CD4-positive, alpha-beta T cell treated with Interferon alpha-2 for 1 hour (primary cell): ENCODE measurements at places on chromosomes 3 and 15.
A peak's percentile ranks its signal among the peaks of the same experiment; 100 is the strongest.

DNA sequence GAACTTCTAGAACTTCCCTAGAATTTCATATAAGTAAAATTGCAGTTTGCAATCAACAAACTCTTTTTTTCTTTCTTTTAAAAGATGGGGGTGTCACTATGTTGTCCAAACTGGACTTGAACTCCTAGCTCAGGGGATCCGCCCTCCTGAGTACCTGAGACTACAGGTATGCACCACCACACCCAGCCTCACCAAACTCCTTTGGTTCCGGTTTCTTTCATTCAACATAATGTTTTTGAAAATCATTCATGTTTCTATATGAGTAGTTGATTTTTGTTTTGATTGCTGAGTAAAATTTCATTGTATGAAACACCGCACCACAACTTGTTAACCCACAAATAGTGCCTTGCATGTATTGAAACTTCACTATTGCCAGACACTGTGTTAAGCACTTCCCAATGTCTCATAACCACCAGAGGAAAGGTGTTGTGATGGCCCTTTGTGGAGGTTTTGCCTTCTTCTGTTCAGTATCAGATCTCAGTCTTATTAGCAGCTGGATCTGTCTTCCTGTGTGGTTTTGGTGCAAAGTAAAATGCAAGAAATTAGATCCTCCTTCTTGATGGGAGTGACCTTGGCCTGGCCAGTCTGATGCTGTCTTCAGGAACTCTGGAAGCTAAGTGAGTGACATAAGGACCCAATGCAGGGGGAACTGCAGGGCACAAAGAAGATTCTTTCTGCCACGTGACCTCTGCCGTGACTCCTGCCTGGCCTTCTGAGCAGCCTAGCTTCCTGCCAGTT, 78.8 kb upstream of the UBE2E1 start:
- no peak for DNase-seq

DNA sequence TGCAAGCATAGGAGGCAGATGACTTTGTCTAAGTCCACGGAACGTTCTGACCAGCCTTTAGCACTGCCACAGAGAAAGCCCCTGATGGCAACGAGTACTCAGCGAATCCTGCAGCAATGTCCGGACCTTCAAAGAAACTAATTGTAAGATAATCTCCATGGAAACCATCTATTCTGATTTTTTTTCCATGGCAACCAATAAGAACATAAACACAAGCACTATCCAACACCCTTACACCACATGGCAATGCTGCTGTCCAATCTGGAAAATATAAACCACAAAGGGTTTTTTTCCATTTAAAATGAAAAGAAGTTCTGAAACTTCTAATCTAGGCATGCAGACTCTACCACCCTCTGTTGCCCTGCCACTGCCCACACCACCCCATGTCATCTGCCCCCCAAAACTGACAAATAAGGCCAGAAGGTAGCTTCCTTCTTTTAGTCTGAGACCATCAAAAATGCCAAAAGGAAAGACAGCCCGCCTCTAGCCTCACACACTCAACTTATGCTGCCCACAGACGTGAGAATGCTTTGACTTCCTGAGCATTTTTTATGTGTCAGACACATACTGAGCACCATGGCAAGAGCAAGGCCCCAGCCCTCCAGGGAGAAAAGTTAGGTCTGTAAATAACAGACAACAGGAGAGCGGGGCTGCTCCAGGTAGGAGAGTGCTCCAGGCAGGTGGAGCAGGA, 44.5 kb downstream of the POC1A start:
- no peak for DNase-seq

- DNase-seq, result no peak
Observed at GRCh38 chr3:25064681-25065080, 363.4 kb upstream of the RARB start.

- DNase-seq, result no peak
Observed at GRCh38 chr15:57263520-57263919, 112.8 kb upstream of the CGNL1 start.

DNA sequence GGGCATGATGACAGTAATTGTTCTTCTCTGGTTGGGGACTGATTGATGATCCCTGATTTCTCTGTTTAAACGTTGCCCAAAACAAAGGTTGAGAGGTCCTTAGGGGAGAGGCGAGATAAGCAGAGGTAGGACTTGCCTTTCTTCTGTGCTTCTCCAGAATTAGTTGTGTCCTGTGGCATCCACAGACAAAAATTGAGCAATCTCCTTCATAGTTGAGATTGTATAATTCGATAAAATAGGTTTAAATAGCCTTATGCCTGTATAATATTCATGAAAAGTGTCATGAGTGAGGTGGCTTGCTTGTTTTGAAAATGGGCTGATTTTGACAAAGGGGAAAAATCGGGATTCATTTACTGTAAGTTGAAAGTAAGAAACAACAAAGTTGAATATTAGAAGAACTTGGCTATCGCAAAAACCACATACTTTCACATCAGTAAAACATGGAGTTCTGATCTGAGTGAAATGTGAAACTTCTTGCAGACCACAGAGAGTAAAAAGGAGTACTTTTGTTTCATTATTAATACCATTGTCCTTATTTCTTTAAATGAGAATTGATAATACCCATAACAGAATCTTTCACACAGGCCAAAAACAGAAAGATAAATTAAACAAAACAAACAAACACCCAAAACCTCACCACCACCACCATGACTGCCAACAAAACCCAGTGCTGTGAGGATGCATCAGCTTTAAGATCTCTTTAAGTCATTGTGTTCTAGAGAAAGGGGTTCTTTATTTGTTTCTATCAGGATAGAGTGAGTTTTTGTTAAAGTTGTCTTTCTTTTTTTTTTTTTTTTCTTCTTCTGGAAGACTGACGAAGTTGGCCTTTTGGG, 155.7 kb downstream of the LPP start:
- DNase-seq, result peak; percentile 19

DNA sequence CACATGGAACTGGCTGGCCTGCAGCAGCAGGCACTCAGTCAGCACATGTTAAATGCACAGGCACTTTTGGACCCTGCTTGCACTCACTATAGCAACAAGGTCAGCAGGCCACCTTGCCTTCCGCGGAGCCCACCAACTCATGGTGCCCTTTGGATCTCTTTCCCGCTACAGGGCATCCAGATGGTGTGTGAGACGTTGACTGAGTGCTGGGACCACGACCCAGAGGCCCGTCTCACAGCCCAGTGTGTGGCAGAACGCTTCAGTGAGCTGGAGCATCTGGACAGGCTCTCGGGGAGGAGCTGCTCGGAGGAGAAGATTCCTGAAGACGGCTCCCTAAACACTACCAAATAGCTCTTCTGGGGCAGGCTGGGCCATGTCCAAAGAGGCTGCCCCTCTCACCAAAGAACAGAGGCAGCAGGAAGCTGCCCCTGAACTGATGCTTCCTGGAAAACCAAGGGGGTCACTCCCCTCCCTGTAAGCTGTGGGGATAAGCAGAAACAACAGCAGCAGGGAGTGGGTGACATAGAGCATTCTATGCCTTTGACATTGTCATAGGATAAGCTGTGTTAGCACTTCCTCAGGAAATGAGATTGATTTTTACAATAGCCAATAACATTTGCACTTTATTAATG, 85.0 kb downstream of the TGFBR2 start:
- no peak for DNase-seq

DNA sequence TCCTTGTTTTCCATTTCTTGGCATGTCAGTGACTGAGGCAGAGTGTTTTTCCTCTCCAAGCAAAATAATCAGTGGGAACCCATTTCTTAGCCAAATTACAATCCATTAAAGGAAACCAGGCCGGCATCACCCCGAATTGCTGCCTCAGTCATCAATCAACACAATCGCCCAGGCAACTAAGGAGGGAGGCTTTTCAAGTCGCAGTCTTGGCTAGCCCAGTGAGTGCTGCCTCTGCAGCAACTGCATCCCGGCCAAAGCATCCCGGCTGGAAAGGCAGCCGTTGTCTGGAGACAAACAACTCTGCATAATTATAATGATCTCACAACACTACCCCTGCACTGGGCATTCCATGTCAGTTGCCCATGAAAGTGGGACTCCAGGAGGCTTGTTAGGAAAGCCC, 213.5 kb upstream of the PRICKLE2 start:
- DNase-seq, result no peak

DNA sequence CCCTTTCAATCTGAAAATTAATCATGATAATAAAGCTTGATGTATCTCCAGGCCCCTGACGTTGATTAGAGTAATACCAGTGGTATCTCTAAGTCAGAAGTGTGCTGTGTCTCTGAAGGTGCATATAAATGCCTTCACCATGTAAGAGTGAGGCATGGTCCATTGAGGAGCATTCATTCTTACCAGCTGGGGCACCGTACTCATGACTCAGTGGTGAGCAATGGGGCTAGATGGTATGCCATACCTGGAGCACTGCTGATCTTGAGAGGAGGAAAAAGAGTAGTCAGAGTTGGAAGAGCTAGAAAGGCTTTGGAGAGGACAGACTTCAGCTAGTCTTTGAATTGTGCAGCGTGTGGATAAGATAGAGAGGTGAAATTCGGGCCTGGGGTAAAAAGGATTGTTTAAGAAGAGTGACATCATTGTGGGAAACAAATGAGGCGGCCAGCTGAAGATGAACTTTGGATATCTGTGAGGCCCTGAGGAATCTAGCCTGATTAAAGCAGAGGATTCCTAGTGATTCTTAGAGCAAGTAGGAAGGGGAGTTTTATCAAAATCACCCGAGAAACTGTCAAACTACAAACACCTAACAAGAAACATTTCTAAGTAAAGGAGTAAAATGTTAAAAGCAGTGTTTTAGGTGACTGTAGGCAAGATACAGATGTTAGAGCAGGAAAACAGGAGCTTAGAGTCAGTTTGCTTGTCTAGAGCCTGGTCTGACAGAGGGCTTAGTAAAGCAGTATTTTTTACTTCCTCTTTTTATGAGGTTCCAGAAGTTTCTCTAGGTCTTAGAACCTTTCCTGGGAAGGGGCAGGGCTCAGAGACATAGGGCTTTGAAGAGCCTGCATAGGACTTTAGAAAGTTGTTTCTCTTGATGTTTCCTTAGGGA, 13.6 kb downstream of the TMOD3 start:
- DNase-seq, result no peak

- no peak for DNase-seq
Observed at GRCh38 chr15:38308797-38309196, 56.2 kb downstream of the SPRED1 start.

GRCh38 chr3:49121132-49121736, 611 bp upstream of the USP19 start:
- DNase-seq, result no peak

DNA sequence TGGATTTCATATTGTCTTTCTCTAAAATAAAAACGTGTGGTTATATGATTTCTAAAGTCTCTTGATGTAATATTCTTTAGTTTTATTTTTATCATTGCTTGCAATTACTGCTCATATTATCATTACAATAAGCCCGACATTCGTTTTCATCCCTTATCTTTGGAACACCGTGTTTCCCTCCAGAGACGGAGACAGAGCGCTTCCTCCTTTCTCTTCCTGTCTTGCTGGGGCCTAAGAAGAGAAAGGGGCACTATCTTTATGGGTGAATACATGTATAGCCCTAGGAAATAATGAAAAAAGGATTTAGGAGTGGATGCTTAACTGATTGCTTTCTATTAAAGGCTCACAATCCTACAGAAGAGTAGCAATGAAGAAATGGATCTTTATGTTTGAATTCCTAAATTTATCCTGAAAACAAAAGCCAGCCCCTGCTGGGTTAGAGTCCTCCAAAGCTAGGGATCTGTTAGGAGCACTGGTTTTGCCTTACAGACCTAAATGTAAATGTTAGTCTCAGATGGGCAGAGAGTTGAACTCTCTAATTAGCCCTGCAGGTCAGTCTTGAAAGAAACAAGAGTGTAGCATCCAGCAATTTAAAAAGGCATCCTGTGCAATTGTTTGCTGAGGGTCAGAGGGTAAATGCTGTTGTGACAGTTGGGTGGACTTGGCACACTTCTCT, 145.1 kb downstream of the TP63 start:
- DNase-seq, result no peak

DNA sequence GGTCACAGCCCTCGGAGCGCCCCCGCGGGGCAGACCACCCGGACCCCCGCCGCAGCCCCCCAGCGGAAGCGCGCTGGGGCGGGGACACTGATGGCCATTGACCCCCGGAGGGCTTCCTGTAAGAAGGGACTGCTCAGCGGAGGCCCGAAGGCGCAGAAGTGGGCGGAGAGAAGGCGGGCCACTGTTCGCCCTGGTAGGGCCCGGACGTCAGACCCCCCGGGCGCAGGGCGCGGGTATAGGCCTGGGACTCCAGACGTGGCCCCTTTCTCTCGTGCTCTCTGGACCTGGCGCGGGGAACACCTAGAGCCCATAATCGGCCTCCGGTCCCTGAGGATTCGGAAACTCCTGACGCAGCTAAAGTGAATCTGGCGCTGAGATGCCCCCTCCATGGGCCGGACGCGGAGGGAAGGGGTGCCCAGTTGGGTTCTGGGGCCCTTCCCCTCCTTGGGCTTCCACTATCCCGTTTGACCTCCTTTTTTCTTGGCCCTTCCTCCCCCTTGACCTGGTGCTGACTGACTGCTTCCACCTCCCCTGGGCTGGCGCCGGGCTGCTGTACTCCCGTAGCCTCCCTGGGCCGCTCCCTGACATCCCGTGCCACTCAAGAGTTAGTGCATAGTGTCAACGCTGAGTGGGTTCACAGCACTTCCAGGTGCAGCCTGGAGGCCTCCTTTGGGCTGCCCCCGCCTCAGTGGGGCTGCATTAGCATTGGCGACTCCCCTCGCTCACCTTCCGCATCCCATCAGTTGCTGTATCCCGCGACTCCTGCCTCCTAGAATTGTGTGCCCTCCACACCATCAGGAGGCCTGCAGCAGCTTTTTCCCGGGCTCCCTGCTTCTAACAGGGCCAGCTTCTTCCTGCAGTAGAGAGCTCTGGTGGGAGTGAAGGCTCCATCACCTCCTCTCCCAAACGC, 694 bp downstream of the ABTB1 start:
- peak; percentile 62 for DNase-seq

DNA sequence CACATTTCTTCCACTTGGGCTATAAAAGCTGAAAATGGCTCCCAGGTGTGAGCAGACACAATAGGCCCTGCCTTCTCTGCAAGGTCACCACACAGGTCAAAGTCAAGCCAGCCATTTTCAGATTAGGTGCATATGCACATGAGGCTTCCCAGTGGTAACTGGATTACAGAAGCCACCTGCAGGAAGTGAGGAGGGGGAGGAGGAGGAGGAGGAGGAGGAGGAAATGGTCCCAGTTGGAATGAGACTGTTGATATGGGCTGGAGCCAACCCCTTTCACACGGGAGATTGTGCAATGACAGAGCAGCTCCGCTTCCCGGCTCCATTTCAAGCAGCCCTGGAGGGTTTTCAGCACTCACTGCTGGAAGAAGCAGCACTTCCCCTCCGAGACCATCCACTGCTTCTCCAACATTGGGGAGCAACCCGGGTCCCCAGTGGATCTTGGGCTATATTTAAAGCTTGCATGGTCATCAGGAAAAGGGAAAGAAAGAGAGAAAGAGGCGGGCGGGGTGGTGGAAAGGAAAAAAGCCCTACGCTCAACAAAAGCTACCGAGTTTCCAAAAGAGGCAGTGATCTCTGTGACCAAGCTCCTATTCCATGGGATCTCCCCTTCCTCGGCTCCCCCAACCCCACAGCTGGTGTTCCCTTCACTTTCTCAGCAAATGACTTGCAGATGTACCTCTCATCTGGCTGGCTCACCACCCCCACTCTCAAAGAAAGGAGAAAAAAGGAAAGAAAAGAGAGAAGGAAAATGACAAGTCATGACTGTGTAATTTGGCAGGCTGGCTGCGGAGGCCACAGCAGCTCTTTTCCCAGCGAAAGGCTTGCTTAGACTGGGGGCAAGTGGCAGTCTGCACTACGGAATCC, 58.3 kb downstream of the LRIG1 start:
- DNase-seq, result no peak

- no peak for DNase-seq
Observed at GRCh38 chr3:31523543-31523942, 9.2 kb upstream of the STT3B start.

- peak; percentile 68 for DNase-seq
Observed at GRCh38 chr15:41772720-41773331, 1.5 kb upstream of the MAPKBP1 start.
